HCT116 (cell line): ENCODE measurements at places on chromosomes 6 and 20.
A peak's percentile ranks its signal among the peaks of the same experiment; 100 is the strongest.

DNA sequence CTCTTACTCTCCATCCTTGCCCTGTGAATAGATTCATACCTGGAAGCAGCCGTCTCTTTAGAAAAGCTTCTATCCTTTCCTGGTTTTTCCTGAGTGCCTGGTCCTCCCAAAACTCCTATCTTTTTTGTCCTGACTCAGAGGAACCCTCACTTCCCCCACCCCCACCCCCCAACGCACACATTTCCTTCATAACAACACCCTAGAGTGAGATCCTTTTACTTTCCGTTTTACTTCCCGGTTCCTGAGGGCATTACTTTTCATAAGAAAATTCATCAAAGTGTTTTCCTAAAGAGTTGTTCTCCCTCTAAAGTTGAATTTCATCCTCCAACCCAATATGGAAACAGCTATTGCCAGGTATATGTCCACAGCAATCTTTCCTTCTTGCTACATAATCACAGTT is 327.0 kb downstream of the NRN1 start:
- no peaks in the 10 kb centered on the region for H3K27me3 ChIP-seq
- no peak overlapping the region for H3K27ac ChIP-seq
- H3K36me3 ChIP-seq = no peaks in the 10 kb centered on the region
- H3K4me1 ChIP-seq = no peaks in the 10 kb centered on the region
- no peak overlapping the region for H3K4me3 ChIP-seq

- no peak overlapping the region for H3K4me3 ChIP-seq
- no peaks in the 10 kb centered on the region for H3K4me1 ChIP-seq
- H3K27ac ChIP-seq = no peak overlapping the region
- no peak for DNase-seq
- no peaks in the 10 kb centered on the region for H3K36me3 ChIP-seq
- no peaks in the 10 kb centered on the region for H3K27me3 ChIP-seq
Measured at GRCh38 chr20:41308290-41308711, 9.2 kb downstream of the ZHX3 start.

- no peak for DNase-seq
- no peaks in the 10 kb centered on the region for H3K27me3 ChIP-seq
- H3K36me3 ChIP-seq = no peaks in the 10 kb centered on the region
- H3K4me3 ChIP-seq = no peak overlapping the region
Measured at GRCh38 chr6:137581019-137581707, 87.0 kb upstream of the OLIG3 start.

GRCh38 chr20:15976047-15976736 is 597.1 kb downstream of the KIF16B start:
- H3K27ac ChIP-seq = no peak overlapping the region
- H3K36me3 ChIP-seq = no peaks in the 10 kb centered on the region
- H3K27me3 ChIP-seq = no peaks in the 10 kb centered on the region
- H3K4me1 ChIP-seq = no peaks in the 10 kb centered on the region
- no peak overlapping the region for H3K4me3 ChIP-seq

GRCh38 chr20:63434599-63435378 is 37.7 kb downstream of the KCNQ2 start:
- no peaks in the 10 kb centered on the region; the same call in 1 of the 2 replicates for H3K36me3 ChIP-seq
- DNase-seq = peak; percentile 63
- H3K4me3 ChIP-seq = no peak overlapping the region
- H3K27me3 ChIP-seq = no peaks in the 10 kb centered on the region
- H3K27ac ChIP-seq = peak overlapping the region; percentile 6; the same call in 1 of the 2 replicates
- H3K4me1 ChIP-seq = 0 out of 2 replicates have a peak, but pooled peaks cover 3% of the 10 kb centered on the region

DNA sequence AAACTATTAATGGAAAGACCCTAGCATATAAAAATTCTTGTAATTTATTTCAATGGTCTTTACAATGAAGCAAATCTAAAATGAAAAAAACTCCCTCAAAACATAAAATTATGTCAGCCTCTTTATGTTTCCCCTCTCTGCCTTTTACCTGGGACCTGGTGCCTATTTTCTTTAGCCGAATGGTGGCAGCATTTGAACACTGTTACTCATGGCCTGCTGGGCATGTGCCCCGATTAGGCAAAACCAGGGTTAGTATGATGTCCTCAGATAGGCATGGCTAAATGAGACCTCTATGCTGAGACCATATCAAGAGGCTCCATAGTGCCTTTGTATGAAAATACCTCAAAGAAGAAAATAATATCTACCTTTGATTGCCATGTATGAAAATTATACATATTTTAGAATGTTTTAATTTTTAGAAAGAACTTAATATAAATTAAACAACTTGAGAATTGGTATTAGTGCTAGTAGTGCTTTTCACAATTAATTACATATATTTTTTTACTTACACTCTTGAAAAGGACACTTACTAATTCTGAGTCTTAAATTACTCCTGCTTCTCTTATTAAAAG is 22.5 kb upstream of the C6orf58 start:
- DNase-seq = peak; percentile 60
- H3K27ac ChIP-seq = no peak overlapping the region
- no peaks in the 10 kb centered on the region for H3K4me1 ChIP-seq

GRCh38 chr6:135018052-135018451 is 36.6 kb downstream of the HBS1L start:
- no peaks in the 10 kb centered on the region for H3K27me3 ChIP-seq
- no peaks in the 10 kb centered on the region for H3K4me1 ChIP-seq
- DNase-seq = no peak
- H3K4me3 ChIP-seq = no peak overlapping the region

GRCh38 chr20:51024761-51025160 is 1.9 kb upstream of the KCNG1 start:
- H3K4me3 ChIP-seq = no peak overlapping the region
- no peaks in the 10 kb centered on the region for H3K36me3 ChIP-seq
- H3K27me3 ChIP-seq = peaks cover 27% of the 10 kb centered on the region
- peaks cover 3% of the 10 kb centered on the region; the same call in 1 of the 2 replicates for H3K4me1 ChIP-seq
- no peak overlapping the region for H3K27ac ChIP-seq
- no peak for DNase-seq

DNA sequence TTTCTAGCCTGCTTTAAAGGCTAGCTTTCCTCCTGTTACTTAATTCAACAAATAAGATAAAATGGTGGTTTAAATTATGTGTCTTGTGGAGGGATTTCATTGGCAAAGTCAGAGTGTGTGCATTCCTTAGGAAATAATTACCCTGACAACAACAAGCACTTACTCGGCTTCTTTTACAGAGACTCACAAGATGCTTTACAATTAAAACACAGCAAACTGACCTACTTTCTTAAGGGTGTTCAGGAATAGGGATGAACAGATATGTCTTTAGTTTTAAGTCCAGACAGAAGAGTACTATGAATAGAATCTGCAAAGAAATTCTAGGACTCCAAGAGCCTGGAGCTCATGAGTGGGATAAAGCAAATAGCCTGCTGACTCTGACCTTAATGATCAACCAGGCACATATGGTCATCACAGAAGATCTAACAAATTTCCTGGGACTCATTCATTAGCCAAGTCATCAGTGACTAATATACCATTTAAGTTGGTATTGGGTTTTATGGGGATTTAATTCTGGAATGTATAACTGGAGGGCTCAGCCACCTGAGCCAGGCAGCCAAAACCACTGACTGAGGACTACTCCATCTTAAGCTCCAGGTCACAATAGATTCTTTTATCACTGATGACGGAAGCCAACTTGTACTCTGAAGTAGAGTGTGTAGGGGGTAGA is 161.8 kb upstream of the RIMS1 start:
- H3K27me3 ChIP-seq = no peaks in the 10 kb centered on the region
- no peaks in the 10 kb centered on the region for H3K36me3 ChIP-seq
- H3K4me3 ChIP-seq = no peak overlapping the region
- H3K27ac ChIP-seq = no peak overlapping the region
- no peaks in the 10 kb centered on the region for H3K4me1 ChIP-seq
